Endodermal cell (in vitro differentiated cells): ENCODE measurements at places on chromosomes 2 and 18.
A peak's percentile ranks its signal among the peaks of the same experiment; 100 is the strongest.

GRCh38 chr2:170324640-170325046, 146.7 kb downstream of the MYO3B start:
- DNase-seq = peak; percentile 97

GRCh38 chr18:55732227-55733106, 144.5 kb upstream of the TCF4 start:
- no peak for DNase-seq

DNA sequence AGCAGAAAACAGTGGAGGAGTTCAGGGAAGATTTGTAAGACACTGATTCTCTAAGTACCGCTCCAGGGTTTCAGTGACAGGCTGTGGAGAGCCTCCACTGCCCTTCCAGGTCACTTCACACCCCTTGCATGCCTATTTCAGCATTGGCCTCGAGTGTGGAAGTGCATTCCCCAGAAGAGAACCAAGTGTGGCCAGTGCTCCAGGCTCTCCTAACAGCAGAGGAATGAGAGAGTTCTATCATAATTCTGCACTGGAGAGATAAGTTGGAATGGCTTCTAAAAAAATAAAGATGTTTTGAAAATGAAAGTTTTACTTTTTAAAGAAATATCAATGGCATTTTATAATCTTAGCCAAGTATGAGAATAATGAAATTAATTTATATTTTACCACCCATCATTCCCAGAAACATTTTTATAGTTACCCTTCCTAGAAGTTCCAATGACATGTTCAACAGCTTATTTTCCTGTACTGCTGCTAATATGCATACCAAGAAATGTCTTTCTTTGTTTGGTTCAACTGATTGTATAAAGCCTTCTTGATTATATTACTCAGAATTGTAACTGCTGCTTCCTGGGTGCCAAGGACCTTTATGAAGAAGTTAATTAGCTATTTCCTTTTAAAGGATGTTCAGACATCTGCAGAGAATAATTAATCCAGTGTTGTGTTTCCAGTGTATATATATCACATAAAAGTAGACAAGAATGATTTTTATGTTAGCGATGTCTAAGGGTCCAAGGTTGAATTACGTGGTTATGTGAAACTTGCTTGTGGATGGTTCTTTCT, 61.0 kb upstream of the SERPINE2 start:
- no peak for DNase-seq

DNA sequence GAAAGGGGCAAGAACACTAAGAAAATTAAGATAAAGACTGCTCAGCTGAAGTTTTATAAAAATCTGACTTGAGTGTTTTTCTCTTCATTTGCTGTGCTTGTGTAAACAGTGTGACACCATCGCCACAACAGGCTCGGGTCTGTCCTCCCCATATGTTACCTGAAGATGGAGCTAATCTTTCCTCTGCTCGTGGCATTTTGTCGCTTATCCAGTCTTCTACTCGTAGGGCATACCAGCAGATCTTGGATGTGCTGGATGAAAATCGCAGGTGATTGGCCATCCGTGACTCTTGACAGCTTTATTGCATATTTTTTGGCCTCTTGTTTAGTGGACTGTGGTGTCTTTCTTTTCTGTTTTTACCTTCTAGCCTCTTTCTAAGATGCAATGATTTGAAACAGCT, 22.1 kb downstream of the MFF start:
- DNase-seq = peak; percentile 57

GRCh38 chr2:54579682-54580620, 123.8 kb downstream of the SPTBN1 start:
- DNase-seq = no peak
